Stimulated activated CD8-positive, alpha-beta memory T cell treated with anti-CD3 and anti-CD28 coated beads, Interleukin-2, amount 100 ng/mL, for 1 hour (primary cell): ENCODE measurements at places on chromosomes 6 and 20.

- DNase-seq = no peak
Measured at GRCh38 chr20:34049897-34050695, 56.4 kb downstream of the RALY start.

- DNase-seq = no peak
Measured at GRCh38 chr20:39983655-39984054, 705.4 kb downstream of the MAFB start.

DNA sequence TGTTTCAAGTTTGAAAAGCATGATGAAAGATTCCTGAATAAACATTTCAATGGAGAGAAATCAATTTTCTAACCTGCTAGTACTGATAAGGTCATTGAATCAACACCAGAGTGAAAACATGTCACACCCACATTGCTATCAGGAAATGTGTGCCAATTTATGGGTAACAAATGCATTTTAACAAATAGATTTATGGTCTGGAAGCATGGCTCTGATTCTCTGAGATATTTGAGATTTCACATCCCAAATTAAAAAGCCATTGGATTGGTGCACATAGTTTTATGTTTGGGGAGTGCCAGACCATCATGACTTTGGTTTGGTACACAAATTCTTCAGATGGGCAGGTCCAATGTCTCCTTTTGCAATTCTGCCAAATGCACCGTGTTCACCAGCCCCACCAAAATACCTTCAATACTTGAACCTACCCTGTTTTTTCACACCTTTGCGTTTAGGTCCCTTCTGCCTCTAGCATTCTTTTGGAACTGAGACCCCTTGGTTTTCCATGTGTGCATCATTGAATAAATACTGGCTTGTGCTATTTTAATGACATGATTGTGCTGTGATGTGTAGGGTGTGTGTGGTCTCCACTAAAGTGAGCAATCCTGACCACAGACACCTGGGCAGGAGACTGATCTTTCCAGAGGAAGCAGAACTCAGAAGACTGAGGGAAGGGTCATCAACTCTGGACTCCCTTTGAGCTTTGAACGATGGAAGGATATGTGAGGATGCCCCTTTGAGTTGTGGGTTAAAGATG, 20.4 kb downstream of the IL20RA start:
- DNase-seq = no peak

DNA sequence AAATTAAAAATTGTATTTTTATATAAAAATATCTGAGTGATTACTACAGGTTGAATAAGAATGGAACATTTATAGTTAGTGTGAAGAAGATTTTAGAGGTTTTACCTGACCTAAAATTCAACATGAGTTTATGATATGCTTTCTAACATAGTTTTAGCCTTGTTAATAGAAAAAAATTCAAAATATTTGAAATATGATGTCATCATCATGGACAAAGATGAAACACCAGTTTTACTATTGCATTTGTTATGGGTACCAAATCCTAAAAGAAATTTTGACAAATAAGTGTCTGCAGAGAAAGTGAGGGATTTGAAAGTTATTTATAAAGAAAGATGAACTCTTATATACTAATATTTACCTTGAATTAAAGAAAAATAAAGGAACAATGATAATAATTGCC, 479.7 kb downstream of the TBC1D32 start:
- DNase-seq = no peak

DNA sequence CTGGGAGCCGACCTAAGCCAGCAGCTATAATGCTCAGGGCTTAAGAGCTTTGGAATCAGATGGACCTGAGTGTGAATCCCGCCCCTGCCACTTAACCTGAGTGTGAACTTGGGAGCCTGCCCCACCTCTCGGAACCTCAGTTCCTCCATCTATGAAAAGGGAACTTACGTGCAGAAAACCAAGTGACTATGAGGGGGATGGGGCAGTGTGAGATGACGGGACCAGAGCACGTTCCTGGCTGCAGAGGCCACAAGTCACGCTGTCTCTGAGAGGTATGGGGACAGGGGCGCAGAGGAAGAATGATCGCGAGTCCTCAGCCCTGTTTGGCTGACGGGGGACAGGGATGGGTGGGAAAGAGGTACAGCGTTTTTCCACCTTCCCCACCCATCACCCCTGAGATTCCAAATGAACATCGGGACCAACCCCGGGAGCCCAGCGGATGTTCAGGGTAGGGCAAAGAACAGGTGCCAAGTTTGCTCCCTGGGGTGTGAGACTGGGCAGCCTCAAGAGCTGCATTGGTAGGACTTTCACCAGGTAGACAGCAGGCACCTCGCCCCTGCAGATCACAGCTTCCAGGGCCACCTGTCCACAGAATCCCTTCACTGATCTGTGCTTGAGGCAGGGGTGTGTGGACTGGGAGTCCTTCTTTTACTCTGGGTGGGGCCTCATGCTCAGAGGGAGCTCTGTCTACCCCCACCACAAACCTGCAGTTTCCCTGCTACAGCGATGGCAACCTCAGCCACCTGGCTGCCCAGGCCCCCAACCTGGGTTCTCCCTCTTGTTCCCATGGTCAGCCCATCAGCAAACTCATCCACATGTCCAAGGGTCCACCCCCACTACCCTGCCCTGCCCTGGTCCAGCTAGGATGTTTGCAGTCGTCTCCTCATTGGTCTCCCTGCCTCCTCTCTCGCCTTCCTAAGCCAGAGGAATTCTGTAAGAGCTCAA, 85.8 kb downstream of the CEBPB start:
- no peak for DNase-seq

DNA sequence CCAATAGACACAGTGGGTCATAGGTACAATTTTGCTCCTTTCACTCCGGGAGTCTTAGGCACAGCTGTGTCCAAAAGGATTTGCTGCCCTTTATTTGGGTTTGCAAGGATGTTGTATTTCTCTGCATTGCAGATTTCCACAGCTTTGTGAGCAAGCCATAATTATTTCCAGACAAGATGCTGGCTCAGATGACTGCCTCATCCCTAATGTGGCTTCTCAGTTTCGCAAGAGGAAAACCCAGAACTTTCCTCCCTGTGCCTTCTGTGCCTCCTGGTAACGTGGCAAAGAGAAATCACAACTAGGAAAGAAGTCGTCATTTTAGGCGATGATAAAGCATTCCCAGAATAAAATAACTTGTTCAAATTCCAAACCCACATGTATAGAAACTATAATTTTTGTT, 33.7 kb downstream of the FAM50B start:
- no peak for DNase-seq

GRCh38 chr6:89939144-89939543, 44.9 kb downstream of the GJA10 start:
- no peak for DNase-seq

GRCh38 chr6:136030131-136030530, 178.6 kb downstream of the PDE7B start:
- no peak for DNase-seq

GRCh38 chr6:22361576-22361975, 64.7 kb upstream of the PRL start:
- DNase-seq = no peak

GRCh38 chr6:43093436-43094289, 17.5 kb downstream of the PTK7 start:
- no peak for DNase-seq

DNA sequence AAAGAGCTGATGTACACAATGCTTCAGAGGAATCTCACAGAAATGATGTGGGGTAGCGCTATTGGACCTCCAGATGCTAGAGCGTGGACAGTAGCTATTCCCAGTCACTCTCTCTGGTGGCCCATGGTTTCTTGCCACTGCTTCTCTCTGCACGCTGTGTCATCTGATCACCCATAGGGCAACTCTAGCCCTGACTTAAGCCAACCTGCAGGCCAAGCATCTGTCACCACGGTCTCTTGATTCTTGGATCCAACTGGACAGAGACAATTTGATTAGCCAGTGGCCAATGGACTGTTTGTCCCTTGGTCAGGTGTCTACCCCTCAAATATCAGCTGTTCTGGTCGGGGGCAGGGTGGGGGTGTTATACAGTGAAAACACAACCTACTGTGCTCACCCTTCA, 42.4 kb upstream of the TRAF3IP2 start:
- no peak for DNase-seq
